ENCODE measurements at places on chromosomes 7 and 10. TPM values are rescaled to one million over a fixed set of nuclear protein-coding genes. Genes with fewer than 3 reads are reported as not detected.

Gene SMO
- total RNA-seq: 0.21 TPM

Gene KIAA1217
- 1.1 TPM for total RNA-seq

Gene KNDC1
- 0.17 TPM for total RNA-seq

Gene SLC35G1
- 3.0 TPM for total RNA-seq

Gene ITGA8
- not detected for total RNA-seq

Gene SSC4D
- total RNA-seq: 0.81 TPM

Gene SFTPA2
- not detected for total RNA-seq

Gene LRRC18
- total RNA-seq: not detected

Gene ADAMTS14
- total RNA-seq: not detected

Gene JAZF1
- total RNA-seq: 3.8 TPM

Gene RRP12
- total RNA-seq: 40.4 TPM

Gene NEBL
- not detected for total RNA-seq

- DNase-seq: no peak
Measured at GRCh38 chr7:113161050-113161449, 42.7 kb upstream of the SMIM30 start.

GRCh38 chr10:113648478-113648877, 15.4 kb downstream of the NRAP start:
- no peak for DNase-seq

DNA sequence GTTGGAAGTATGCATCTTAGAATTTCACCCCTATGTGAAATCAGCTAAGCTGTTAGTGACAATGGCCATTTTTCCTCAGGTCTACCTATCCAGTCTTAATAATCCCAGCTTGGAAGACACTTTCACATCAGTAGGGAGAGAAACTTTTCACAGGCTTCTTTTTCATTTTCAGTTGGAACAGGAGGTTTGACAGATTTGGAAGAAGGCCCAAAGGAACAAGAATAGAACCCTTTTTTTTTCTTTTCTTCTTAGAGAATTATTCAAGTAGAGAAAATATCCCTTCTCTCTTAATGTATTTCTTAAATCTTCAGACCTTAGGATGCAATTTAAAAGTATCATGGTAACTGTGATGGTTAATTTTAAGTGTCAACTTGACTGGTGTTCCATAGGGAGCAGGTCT, 410.5 kb upstream of the C7orf33 start:
- DNase-seq: no peak

DNA sequence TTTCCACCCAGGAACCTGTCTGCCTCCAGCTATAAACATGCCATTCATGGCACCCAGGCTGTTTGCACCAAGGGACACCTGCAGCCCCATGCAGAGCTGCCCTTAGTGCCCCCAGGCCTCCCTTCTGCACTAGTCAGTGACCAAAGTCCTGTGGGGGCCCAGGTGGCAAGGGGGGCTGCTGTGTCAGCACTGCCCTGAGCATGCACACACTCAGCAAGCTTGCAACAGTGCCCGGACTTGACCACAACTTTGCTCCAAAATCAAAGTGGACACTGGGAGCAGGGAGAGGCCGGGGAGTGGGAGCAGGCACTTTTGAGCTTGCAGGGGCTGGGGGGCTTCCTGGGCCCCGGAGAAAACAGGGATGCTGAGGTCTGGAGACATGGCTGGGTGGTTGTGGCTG, 192.9 kb upstream of the MBL2 start:
- no peak for DNase-seq

- no peak for DNase-seq
Measured at GRCh38 chr10:80870282-80870681, 332.6 kb downstream of the SH2D4B start.

DNA sequence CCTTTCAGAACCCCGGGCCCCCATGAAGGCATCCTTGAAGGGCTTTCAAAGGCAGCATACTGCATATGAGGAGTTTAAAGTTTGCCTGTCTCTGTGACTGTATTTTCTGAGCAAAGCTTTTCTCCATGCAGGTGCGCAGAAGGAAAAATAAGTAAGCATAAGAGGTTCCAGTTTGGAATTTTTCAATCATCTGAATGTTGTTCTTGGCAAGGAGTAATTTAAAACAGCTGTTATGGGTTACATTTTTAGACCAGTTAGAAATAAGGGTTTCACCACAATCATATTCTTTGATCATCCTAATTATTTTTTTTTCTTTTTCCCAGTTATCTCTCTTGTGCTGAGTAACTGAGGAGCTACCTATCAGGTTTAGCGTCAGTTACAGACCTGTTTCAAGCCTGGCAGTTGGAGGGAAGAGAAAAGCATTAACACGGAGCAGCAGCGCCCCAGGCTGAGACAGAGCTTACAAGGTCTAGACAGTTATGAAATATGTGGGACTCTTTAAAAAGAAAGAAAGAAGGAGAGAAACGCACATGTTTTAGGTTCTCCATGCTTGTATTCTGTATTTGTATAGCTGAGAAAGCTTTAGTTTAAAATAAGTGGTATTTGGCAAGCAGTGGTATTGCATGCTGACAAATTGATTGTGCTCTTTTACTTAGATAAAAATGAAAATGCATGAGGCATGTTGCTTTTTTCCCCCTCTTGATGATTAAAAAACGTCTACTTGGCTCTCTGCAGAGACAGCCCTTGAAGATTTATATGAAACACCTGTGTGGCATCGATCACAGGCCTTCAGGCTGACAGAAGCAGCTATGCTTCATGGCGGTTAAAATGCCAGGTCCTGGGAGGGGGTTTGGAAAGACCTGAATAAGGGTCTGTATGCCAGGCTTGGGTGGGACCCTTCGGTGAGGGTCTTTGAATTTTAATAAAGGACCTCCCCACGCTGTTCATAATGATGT, 157.6 kb downstream of the GRK5 start:
- no peak for DNase-seq

- no peak for DNase-seq
Measured at GRCh38 chr7:111727905-111728634, 165.8 kb upstream of the IMMP2L start.

GRCh38 chr7:47300472-47301104, 281.3 kb downstream of the TNS3 start:
- DNase-seq: no peak

- DNase-seq: no peak
Measured at GRCh38 chr7:17472518-17472917, 174.1 kb downstream of the AHR start.

- peak; percentile 24 for DNase-seq
Measured at GRCh38 chr7:27689591-27690164, 27.0 kb upstream of the HIBADH start.

DNA sequence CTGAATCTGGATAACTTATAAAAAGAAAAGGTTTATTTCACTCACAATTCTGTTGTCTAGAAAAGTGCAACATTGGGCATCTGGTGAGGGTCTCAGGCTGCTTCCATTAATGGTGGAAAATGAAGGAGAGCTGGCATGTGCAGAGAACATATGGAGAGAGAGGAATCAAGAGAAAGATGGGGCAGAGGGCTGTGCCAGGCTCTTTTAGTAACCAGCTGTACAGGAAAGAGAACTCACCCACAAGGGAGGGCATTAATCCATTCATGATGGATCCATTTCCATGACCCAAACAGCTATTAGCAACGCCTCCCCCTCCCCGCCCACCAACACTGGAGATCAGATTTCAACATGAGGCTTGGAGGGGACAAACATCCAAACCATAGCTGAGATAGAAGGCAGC, 61.7 kb upstream of the LYZL1 start:
- DNase-seq: no peak

GRCh38 chr7:94580601-94581000, 71.0 kb downstream of the CASD1 start:
- no peak for DNase-seq

DNA sequence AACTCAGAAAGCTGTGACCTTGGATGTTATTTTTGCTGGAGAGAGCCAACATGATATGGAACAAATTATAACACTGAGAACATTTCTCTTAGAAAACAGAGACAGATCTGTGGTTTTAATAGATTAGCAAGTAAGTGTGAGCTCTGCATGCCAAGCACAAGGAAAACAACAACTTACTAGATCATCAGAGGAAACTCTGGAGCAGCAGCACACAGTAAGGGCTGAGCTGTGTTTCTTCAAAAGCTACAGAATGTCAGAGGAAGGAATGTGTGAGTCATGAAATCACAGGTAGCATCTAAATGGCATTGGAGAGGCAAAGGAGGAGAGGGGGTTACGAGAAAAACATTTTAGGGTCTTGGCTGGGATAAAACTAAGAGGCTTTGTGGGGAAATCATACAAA, 283.4 kb upstream of the FZD8 start:
- DNase-seq: no peak

GRCh38 chr7:127755521-127755920, 103.5 kb downstream of the SND1 start:
- DNase-seq: no peak

- no peak for DNase-seq
Measured at GRCh38 chr7:34156336-34156735, 251.0 kb downstream of the BMPER start.

DNA sequence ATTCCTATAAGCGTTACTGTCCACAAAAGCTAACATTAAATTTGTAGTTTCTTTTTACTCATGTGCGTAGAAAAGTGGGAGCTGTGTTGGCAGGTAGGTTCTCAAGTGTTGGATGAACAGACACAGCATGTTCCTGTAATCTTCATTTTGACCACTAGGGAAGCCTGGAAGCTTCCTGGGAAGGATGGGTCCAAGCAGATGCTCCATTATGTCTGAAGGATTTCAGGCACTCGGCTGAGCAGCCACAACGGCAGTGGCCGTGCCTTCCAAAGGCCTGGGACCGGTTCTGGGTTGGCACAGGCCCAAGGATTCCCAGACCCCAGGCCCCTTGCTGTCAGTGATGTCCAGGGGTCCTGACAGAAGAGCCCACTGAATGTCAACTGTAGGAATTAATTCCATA, 386.3 kb downstream of the TNS3 start:
- DNase-seq: no peak

- DNase-seq: no peak
Measured at GRCh38 chr10:95522117-95522516, 39.1 kb downstream of the SORBS1 start.

DNA sequence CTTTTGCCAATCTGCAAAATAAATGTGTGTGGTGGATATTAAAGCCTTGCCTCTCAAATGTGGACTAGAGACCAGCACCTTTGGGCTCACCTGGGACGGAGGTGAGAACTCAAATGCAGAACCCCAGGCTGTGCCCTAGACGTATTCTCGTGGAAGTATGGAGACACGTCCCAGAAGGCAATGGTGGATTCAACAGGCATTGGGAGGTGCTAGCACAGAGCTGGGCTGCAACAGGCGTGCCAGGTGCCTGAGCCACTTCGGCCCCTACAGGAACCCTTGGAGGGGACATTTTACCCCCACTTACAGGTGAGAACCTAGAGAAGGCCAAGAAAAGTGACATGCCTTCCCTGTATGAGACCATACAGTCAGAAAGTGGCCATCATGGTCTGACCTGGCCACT, 12.2 kb downstream of the DDX56 start:
- no peak for DNase-seq

GRCh38 chr10:44263771-44264170, 121.1 kb downstream of the CXCL12 start:
- no peak for DNase-seq

DNA sequence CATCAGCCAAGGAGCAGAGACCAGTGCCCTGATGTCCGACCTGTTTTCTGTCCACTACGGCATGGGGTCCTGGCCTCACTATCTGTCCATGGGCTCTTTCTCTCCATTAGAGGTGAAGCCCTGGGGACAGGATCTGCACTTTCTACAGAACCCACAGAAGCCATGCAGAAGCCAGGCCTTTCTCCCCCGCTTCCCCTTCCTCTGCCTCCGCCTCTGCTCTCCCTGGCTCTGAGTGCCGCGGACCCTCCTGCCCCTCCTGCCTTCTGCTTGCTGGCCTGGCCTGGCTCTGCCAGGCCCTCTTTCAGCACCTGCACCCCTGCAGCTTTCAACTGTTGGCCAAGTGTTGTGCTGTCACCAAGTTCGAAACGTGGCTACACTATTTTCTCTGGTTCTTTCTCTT, 439.8 kb upstream of the ZMIZ1 start:
- no peak for DNase-seq

DNA sequence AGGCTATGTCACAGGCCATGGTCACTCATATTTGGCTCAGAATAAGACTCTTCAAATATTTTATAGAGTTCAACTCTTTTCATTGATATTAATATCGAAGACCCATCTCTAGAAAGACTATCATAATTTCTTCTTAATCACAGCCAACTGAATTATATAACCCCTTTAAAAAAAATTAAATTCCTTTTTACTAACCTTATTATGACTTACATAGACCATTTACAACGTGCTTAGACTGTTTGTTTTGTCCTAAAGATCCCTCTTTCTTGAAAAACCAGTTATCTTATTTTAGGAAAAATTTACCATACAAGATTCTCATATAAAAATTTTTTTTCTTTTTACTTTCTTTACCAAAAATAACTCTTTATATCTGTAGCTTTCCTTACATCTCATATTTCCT, 10.2 kb upstream of the TMEM254 start:
- no peak for DNase-seq
